Activated CD4-positive, alpha-beta T cell treated with anti-CD3 and anti-CD28 coated beads for 1 hour (primary cell): ENCODE measurements at places on chromosomes 6 and 20.

- DNase-seq: no peak
These were observed 1.1 kb upstream of the PANK2 start for GRCh38 chr20:3887876-3888620.

- no peak for DNase-seq
These were observed 22.3 kb downstream of the MARCKS start for GRCh38 chr6:113879186-113880096.

DNA sequence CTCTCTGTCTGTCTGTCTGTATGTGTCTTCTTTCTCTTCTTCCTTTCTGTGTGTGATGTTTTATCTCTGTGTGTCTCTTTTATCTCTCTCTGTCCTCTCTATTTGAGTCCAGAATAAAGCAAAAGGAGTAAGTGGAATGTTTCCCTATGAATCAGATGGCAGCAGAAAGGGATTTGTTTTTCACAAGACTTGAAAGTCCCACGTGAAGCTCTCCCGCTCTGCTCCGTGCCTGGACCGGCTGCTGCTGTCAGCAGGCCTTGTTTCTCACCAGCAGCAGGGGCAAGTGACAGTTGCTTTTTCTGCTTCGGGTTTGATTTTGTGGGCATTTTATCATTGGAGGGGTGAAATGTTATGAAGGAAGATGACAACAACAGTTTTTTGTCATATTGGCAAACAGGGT is 212.7 kb downstream of the PACRG start:
- no peak for DNase-seq

- DNase-seq: no peak
These were observed 70.0 kb downstream of the NRSN1 start for GRCh38 chr6:24195836-24196597.

- no peak for DNase-seq
These were observed 2.1 kb upstream of the OSBPL2 start for GRCh38 chr20:62236200-62236599.

DNA sequence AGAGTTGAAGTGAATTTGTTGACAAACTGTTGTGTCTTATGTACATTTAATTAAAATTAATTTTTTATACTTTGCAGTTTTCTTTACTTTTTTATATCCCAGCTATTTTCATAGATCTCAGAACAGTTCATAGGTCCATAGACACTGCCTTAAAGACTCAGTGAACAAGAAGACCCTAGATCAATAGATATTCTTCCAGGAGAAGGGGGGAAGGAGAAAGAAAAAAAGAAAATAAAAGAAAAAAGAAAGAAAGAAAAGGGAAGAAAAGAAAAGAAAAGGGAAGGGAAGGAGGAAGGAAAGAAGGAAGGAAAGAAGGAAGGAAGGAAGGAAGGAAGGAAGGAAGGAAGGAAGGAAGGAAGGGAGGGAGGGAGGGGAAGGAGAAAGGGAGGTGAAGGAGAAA is 130.8 kb downstream of the MAFB start:
- no peak for DNase-seq

DNA sequence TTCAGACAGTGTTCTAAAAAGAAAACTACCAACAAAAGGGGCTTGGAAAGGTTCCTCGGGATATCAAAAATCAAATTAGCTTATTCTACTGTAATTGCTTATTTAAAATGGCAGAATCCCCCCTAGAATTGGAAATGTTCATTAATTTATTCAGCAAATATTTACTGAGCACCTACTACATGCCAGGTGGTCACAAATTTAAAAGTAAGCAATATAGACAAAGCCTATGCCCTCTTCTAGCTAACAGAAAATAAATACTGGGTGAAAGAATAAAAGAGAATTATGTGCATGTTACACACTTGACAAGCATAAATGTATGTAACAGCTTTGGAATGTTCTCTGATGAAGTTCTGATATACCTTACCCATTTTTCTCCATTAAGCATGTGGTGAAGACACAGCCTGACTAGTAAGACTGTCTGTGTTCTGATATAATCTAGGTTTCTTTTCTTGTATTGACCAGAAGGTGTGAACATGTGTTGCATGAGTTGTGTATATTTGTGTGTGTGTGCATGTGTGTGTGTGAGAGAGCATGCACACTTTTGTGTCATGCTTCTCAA is 606.7 kb upstream of the CITED2 start:
- no peak for DNase-seq
